H1 (cell line): ENCODE measurements at places on chromosomes 4 and X. TPM values are rescaled to one million over a fixed set of nuclear protein-coding genes. Genes with fewer than 3 reads are reported as not detected.

DNA sequence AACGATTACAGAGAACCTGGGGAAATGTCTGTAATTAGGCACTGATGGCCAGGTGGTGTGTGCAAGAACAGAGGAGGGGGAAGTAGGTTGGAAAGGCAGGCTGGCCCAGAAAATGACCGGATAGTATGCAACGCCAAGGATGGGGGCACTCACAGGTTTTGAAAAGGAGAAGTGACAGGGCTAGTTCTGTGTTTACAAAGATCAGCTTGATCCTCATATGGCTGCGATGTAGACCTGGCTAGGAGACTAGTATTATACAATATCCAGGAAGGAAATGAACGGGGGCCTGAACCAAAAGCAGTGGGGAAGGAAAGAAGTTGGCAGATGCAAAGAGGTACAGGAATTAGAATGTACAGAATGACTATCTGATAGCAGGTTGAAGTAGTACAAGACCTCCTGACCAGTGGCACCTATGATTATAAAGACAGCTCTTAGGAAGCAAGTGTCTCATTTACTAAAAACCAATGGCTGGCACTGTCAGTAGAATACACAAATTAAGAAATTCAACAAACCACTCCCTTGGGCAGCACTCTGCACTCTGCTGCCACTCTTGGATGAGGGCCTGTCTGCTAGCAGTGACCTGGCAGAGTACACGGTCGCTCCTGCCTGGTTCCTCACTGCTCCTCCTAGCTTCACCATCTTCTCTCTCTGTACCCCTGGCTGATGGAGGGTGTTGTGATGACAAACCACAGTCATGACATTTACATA is 14.1 kb downstream of the MFAP3L start:
- H3K36me3 ChIP-seq, result no peaks in the 10 kb centered on the region; the same call in 1 of the 2 replicates
- H3K4me1 ChIP-seq, result no peaks in the 10 kb centered on the region
- no peak for DNase-seq
- H3K4me3 ChIP-seq, result no peak overlapping the region
- H3K27me3 ChIP-seq, result no peaks in the 10 kb centered on the region

DNA sequence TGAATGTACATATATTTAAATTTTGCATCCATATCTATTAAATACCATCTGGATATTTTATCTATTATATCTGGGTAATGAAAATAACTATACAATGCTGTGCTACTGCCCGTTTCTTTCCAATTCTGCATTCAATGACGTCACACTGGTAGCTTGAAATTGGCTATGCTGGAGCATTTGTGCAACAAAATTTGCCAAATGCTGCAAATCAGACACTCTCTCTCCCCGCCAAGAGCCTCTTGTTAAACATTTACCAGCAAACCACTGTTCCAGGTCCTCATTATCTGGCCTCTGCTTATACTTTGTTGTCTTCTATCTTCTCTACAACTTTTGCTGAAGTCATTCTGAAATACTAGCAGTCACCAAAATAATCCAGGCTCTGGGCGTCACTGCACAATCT is 938.4 kb upstream of the FTHL17 start:
- no peak for DNase-seq
- H3K27ac ChIP-seq, result no peak overlapping the region
- no peaks in the 10 kb centered on the region for H3K4me1 ChIP-seq
- H3K27me3 ChIP-seq, result no peaks in the 10 kb centered on the region
- no peak overlapping the region for H3K4me3 ChIP-seq
- no peaks in the 10 kb centered on the region for H3K36me3 ChIP-seq

GRCh38 chr4:174627473-174627872 is 105.2 kb upstream of the HPGD start:
- H3K27ac ChIP-seq, result no peak overlapping the region
- H3K27me3 ChIP-seq, result no peaks in the 10 kb centered on the region
- no peak for DNase-seq
- no peaks in the 10 kb centered on the region for H3K36me3 ChIP-seq

Gene TTC29
- 0.28 and 0.65 TPM in 2 replicates for total RNA-seq

Gene ABCB7
- 40.7 and 43.3 TPM in 2 replicates for total RNA-seq

DNA sequence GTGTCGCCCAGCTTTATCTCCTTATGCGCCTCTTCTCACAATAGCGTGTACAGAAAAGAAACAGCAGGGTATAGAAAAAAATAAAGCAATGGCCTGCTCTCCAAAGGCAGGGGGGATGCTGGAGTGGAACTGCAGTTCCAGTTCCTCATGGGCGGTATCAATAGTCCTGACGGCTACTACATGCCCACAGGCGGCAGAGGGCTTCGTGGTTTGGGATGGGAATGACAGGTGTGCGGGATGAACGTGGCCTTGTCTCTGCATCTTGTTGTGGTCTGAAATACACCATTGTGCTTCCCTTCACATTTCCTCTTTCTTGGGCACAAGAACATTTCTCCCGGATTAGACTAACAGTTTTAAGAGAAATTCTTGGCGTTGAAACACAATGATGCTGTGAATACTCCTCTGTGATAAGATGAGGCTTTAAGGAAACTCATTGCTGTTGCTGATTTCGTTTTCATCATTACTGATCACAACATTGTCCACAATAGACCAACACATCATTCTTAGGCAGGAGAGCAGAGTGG is 124.1 kb upstream of the IGFBP7 start:
- H3K36me3 ChIP-seq, result no peaks in the 10 kb centered on the region
- no peaks in the 10 kb centered on the region; the same call in 1 of the 2 replicates for H3K27me3 ChIP-seq
- no peak overlapping the region for H3K4me3 ChIP-seq
- H3K27ac ChIP-seq, result no peak overlapping the region

DNA sequence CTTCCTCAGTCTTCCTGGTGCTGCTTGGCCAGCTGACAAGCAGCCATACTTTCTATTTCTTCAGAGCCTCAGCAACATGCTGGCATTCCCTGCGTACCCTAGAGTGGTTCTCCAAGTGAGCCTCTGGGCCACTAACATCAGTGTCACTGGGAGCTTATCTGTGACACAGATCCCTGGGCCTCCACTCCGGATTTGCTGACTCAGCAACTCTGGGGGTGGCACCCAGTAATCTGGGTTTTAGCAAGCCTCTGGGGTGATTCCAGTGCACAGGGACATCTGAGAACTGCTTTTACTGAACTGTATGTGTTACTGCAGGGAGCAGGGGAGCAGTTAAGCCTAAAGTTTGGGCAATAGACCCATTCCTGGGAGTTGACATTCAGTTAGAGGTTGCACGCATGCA is 28.2 kb upstream of the HMGB3 start:
- H3K27ac ChIP-seq, result no peak overlapping the region
- H3K36me3 ChIP-seq, result no peaks in the 10 kb centered on the region
- no peak for DNase-seq

Gene ASMT
- total RNA-seq, result 1.4 and 1.5 TPM in 2 replicates

DNA sequence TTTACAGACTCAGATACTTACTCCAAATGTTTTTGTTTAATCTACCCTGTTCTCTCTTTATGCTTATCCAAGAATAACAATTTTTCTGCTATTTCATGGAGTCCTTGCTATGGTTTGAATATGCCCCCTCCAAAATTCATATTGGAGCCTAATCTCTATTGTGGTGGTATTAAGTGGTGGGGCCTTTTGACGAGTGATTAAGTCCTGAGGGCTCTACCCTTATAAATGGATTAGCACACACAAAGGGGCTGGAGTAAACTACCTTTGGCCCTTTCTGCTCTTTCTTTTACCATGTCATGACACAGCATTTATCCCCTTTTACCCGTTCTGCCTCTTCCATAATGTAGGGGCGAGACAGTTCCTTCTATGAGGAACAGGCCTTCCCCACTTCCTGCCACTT is 285.5 kb downstream of the GASK1B start:
- DNase-seq, result no peak
- no peak overlapping the region for H3K27ac ChIP-seq
- H3K27me3 ChIP-seq, result no peaks in the 10 kb centered on the region
- no peaks in the 10 kb centered on the region for H3K4me1 ChIP-seq
- no peaks in the 10 kb centered on the region for H3K36me3 ChIP-seq

DNA sequence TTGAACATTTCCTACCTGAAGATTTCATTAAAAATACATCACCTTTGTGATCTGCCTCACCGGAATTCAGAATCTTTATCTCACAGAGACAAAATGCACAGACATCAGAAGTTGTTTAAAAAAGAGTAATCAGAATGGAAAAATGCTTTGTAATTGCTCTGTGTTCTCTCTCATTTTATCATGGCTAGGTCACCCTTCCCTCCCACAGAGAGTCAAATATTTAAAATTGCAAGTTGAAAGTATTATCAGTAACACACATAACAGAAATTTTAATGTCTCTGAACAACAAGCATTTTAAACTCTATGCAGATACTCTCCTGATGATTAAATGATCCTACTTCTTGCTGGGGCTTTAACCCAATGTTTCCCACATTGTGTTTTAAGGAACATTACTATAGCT is 362.0 kb downstream of the CBLL2 start:
- no peaks in the 10 kb centered on the region for H3K4me1 ChIP-seq
- no peaks in the 10 kb centered on the region for H3K36me3 ChIP-seq
- no peak overlapping the region for H3K4me3 ChIP-seq
- H3K27me3 ChIP-seq, result no peaks in the 10 kb centered on the region

DNA sequence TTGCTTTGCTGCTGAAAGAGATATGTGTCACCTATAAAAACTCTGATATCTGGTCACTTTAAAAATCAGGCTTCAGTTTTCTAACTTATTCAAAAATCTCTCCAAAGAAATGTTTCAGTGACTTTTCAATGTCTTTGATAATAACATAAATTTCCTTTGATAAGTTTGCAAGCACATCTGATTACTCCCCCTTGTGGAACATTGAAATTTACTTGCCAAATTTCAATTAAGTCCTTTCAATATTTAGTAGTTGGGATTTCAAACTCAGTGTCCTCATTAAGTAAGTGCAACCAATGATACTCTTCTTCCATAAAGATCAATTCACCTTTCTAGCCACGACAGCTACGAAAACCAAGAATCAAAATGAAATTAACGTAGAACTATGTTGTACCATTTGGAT is 151.3 kb upstream of the FAM47C start:
- no peaks in the 10 kb centered on the region for H3K4me1 ChIP-seq
- no peaks in the 10 kb centered on the region for H3K36me3 ChIP-seq
- H3K27ac ChIP-seq, result no peak overlapping the region
- no peak for DNase-seq
- no peaks in the 10 kb centered on the region for H3K27me3 ChIP-seq
- no peak overlapping the region for H3K4me3 ChIP-seq
